ENCODE measurements at places on chromosomes 2 and 18.

DNA sequence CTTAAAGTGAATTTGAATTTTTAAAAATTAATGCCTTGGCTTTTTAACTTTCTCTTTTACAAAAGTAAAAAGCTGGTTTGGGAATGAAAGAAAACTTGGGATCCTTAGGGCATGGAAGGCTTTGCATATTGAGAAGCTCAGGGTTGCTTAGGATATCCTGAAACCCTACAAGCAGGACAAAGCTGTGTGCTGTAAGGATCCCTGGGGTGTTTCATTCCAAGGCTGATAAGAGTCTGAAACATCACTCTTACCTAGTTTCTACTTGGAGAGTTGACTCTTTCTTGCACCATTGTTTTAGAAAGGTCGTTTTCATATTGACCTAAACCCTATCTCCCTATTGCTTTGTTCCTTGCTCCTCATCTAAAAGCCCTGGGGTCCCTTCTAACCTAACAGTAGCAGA lies 325.9 kb upstream of the NT5C1B start:
- DNase-seq: no peak

DNA sequence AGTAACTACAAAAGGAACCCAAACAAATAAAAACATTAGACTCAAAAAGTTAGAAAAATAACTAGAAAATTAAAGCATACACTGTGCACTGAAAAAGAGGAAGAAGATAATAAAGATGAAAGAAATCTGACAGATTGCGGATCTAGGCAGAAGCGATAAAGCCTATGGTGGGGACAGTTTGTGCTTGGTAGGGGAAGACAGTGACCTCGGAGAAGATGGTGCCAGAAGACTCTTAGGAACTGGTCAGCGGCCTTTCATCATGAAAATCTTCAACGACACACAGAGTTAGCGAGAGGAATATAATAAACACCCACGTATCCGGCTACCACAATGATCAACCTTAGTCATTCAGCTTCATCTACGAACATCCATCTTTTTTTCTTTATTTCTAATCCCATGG lies 180.5 kb downstream of the HDAC4 start:
- no peak for DNase-seq

DNA sequence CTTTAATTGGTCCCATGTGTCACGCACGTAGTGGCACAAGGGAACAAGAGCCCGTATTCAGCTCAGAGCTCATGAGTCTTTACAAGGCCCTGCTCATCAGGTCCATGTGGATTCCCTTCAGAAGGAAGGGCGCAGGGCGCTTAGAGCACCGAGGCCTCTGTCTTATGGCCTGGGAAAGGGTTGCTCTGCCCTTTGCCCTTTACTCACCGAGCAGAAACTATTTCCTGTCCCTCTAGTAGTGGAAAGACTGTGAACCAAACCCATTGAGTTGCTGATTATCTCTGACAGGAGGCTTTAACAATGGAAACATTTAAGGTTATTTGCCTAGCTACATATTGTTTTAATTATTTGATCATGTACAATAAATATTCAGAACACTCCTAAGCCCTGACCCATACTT lies 102.0 kb upstream of the ACAA2 start:
- DNase-seq: no peak

DNA sequence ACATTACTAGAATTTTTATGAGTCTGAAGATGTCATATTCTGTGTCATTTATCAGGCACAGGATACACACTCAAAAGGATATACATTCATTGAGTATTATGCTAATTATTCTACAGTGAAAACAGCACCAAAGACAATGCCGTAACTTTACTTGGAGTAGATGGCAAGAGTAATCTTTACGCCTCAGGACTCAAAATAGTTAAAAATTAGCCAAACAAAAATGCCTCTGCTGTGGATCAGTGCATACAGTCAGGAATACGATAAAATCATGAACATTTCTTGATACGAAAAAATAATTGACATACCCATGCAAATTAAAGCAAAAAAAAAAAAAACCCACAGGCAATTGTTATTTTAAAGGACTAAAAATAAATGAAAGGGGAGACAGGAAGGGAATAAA lies 129.7 kb downstream of the NETO1 start:
- DNase-seq: no peak

GRCh38 chr2:69305712-69306392 lies 81.2 kb downstream of the GFPT1 start:
- DNase-seq: no peak

DNA sequence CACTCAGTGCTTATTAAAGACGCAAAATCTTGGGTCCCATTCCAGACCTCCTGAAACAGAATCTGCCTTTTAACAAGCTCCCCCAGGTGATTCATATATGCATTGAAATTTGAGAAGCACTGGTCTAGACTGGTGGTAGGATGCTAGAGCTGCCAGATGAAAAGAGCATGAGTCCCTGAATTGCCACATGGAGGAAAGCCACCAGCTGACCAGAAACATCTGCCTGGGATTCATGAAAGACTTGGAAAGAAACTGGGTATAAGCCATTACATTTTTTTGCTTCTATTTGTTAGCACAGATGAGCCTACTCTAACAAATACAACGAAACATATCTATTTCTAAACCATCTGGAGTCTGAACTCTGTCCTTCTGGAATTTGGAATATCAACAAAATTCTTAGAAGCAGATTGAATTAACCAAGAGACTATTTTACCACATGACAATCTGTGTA lies 228.9 kb downstream of the RBM43 start:
- DNase-seq: peak; percentile 56

- no peak for DNase-seq
Observed at GRCh38 chr18:31105733-31106132, 3.5 kb upstream of the DSC2 start.

DNA sequence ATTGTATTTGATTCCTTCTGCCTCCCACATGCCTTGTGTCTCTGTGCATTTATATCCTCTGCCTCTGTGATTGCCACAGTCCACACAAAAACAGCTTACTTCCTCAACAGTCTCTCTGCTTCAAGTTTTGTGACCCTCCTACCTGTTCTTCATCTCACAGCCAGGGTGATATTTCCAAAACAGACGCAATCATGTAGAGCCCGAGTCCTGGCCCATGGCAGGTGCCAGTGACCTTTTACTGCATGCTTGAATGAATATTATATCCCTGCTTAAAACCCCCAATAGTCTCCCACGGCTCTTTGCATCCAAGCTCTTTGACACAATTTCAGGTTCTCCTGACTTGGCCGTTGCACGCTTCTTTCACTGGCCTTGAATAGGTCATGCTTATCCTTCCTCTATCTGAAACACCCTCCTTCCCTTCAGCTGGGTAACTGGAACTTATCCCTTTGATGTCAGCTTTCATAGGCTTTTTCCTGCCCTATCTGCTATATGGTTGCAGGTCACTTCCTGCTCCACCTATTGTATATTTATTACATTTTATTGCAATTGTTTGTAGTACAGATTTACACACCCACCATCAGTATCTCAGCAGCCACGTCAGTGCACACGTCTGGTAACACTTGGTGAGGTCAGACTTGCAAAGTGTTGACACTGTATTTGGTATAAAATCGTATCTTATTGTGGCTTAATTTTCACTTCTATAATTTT lies 29.7 kb upstream of the IL1B start:
- DNase-seq: no peak

- DNase-seq: no peak
Observed at GRCh38 chr18:31738460-31739407, 21.9 kb downstream of the SLC25A52 start.

GRCh38 chr18:10015941-10016819 lies 102.4 kb downstream of the VAPA start:
- no peak for DNase-seq

DNA sequence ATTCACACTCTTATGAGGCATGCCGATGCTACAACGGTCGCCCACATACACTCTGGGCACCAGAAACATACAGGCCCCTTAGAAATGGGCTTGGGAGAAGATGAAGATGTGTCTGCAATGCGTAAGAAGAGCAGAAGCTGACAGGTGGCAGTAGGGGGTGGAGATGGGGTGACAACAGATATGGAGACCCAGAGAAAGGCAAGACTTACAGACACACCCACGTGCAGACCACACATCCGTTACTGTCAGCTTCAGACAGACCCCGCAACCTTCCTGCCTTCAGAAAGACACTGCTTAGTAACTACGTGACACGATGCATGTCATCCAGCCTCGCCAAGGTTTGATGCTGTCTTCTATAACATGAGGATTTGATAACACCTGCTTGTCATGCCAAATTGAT lies 89.5 kb downstream of the ZFP36L2 start:
- DNase-seq: no peak

DNA sequence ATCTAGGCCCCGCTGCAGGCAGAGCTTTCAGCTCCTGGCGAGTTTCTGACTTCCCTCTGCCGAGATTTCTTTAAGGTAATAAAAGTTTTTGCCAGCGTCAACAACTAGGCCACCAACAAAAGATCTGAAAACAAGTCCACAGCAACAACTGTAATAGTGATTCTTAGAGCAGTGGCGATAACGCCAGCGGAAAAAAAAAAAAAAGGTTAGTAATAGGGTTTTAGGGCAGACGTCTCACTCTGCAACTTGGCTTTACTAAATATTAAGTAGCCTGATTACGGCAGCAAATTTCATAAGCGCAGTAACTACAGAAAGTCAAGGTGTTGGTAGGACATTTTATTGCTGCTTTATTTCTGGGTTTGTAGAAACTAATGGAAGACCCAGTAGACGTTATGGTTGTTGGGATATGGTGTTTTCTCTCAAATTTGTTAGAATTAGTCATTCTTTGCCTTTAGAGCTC lies 481 bp downstream of the SLC30A6 start:
- no peak for DNase-seq

- DNase-seq: no peak
Observed at GRCh38 chr2:41899189-41899588, 148.6 kb upstream of the PKDCC start.

DNA sequence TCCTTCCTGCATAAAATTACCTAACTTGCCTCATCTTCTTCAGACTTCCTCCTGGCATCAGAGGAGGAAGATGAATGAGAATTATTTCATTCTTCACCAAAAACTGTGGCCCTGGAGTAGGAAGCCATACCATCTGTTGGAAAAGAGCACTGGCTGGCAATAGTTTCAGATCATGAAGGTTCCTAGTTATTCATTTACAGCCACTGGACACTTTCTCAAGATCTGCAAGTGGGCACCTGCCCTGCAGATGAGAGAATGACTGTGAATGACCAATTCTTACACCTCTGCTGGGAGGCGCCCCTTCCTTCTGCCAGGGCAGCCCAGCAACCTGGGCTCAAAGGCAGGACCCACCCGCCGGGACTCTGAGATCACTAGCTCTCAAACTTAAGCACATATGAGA lies 13.0 kb downstream of the DIPK1C start:
- no peak for DNase-seq

- DNase-seq: no peak
Observed at GRCh38 chr18:31424383-31424988, 23.1 kb upstream of the DSG3 start.

DNA sequence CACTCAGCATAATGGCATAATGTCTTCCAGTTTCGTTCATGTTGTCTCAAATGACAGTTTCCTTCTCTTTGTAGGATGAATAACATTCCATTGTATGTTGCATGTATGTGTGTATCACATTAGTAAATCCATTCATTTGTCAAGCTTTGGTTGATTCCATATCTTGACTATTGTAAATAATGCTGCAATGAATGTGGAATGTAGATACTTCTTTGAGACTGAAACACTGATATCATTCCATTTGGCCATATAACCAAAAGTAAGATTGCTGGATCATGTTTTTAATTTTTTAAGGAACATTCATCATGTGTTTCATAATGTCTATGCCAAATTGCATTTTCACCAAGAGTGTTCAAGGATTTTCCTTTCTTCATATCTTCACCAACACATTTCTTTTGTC lies 1711.4 kb upstream of the PIK3C3 start:
- DNase-seq: no peak

DNA sequence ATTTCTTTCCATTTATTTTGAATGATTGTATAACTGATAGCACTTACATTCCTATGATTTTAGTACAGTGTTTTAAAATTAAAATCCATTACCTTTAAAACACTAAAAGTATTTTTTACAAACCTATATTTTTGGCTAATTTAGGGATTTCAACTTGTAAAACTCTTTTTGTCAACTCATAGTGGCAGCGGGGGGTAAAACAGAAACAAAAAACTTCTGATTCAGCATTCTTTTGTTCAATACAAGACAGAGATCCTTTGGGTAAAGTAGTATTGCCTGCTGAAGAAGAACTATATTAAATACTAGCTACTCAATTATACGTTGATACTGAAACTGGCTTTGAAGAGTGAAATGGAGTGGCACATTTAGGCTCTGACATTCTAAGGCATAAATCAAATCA lies 437.4 kb upstream of the CDH19 start:
- DNase-seq: no peak

DNA sequence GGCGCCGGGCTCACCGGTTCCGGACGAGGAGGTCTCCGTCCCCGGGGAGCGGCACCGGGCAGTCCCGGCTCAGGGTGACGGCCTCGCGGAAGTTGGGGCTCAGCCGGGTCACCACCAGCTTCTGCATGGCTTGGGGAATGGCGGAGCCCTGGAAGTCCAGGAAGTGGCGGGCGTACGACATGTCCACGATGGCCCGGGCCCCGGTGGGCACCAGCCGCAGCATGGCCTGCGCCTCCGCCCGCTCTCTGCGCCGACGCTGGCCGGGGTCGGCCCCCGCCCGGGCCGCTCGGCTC lies 157 bp downstream of the PTGR3 start:
- DNase-seq: no peak

DNA sequence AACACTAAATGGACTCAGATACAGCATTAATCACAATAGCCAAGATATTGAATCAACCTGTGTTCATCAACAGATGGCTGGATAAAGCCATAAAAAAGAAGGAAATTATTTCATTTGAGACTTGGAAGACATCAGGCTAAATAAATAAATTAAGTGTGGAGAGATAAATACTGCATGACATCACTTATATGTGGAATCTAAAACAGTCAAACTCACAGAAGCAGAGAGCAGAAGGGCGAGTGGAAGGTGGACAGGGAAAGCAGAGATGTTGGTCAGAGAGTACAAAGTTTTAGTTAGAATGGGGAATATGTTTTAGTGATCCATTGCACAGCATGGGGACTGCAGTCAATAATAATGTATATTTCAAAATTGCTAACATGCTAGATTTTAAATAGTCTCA lies 207.2 kb downstream of the VAPA start:
- no peak for DNase-seq

DNA sequence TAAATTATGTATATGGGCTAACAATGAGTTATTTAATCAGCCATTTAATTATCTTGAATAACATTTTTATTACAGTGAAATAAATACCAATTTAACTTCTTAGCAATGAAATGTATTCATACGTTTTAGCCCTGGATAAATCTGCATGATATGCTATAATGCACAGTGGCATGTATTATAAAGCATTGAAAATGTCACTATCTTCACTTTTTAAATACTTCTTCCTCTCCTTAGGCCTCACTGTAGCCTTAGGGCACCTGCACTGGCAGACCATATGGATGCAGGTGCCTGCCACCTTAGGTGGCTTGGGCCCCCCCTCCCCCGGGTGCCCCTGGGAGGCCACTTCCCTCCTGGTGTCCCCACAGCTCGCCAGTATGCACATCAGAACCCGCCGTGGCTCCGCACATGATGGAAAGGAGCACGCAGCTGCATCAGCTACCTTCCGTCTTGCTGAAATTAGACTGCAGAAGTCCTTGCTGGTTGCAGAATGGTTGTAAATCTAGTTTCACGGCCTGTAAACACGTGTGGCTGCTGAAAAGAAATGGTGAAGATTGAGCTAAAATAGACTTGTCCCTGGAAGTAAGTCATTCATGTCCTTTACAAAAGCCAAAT lies 56.7 kb downstream of the ADI1 start:
- no peak for DNase-seq

GRCh38 chr2:218421027-218421426 lies 2.1 kb downstream of the VIL1 start:
- peak; percentile 19 for DNase-seq

Data from left hindlimb (tissue), 1 donor.